NCI-H526 (cell line): ENCODE measurements at places on chromosomes 2 and 18.

DNA sequence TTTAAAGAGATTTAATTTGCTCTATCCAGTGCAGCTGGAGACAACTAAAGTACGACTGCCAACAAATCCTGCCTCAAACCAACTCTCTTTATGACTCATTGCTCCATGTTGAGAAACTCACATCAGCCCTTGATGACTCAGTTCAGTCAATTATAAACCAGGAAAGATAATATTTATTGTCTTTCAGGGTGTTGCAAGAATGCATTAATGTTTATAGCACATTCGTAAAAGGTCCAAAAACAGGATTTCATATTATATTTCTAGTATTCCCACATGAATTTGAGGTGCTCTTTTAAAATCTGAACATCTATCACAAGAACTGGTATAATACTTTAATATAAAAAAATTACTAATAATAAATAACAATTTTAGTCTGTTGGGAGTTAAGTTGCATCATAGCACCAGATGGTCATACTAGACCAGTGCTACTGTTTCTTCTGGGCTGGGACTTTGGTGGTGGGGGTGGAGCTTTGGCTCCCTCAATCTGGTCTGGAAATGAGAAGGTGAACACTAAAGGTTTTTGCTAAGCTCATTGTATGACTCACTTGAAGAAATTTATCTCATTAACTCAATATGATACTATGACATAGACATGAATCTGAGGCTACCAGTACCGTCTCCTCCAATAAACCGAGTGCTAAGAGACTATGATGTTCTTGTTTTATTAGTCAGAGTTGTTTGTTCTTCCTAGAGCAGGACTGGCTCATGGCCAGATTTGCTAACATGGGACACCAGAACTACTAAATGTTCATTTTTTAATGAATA lies 26.6 kb upstream of the MAP3K20 start:
- DNase-seq = no peak

DNA sequence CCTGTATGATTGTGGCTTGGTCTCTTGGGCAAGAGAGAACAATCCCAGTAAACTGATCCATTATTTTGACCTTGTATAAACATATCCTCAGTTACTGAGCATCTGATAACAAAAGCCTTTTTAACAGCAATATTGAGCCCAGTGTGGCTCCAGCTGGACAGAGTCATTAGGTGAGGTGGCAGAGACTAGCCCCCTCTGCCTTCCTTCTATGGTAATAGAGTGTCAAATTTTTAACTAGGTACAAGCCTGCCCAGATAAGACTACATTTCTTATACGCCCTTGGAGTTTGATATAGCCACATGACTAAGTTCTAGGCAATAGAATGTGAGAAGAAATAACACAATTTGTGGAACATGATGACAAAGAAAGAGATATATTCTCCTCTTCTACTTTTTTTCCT lies 56.2 kb downstream of the HNMT start:
- no peak for DNase-seq

- peak; percentile 58 for DNase-seq
Observed at GRCh38 chr2:174688079-174688478, 76.2 kb downstream of the CHRNA1 start.

GRCh38 chr2:86671337-86671981 lies 47.8 kb upstream of the RNF103 start:
- peak; percentile 6 for DNase-seq

DNA sequence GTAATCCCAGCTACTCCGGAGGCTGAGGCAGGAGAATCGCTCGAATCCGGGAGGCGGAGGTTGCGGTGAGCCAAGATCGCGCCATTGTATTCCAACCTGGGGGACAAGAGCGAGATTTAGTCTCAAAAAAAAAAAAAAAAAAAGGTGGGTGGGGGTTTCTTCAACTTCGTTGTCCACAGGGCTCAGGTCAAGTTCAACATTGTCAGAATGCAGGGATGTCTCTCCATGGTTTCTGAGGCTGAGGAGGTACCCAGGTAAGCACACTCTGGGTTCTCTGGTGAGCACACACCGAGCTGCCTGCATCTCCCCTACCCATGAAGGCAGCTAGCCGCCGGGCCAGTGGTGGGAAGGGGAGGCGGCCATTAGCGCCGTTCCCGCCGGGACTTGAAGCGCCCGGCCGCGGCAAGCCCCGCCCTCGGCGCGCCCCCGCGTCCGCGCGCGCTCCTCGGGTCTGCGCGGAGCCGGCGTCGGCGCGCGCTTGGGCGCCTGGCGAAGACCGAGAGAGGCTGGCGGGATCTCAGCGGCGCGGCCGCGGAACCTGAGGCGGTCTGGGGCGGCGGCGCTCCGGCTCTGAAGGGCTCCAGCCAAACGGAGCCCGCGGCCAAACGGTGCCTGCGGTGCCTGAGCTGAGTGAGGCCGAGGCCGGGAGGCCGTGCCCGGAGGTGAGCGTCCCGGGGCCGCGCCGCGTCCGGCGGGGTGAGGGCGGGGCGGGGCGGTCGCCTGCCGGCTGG lies at the start of gene UBXN2A:
Gene UBXN2A, plus strand, starts transcription at position 477 of the 731 bp plus-strand sequence. CDS start 17,852 bp downstream, outside the sequence.
- peak; percentile 56 for DNase-seq

GRCh38 chr2:128469875-128470274 lies 151.2 kb upstream of the HS6ST1 start:
- DNase-seq = no peak

- no peak for DNase-seq
Observed at GRCh38 chr2:12430407-12431133, 286.2 kb upstream of the TRIB2 start.

- DNase-seq = no peak
Observed at GRCh38 chr2:45882707-45883602, 231.5 kb downstream of the PRKCE start.

DNA sequence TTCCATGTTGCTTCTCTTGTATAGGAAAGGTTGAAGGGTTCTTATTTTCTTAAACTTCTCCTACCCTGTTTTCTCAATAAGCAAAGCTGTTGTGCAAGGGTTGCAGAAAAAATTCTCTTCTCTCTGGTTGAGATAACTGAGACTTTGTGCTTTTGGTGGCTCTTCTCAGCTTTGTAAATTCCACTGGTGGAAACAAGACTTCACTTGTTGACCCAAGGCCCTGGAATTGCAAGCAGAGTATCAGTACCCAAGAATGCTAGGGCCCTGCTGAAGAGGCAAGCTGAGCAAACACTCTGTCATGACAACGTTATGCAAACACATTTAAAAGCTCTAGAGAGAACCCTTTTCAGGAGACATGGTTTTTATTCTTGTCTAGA lies 294.7 kb upstream of the EPAS1 start:
- peak; percentile 14 for DNase-seq

DNA sequence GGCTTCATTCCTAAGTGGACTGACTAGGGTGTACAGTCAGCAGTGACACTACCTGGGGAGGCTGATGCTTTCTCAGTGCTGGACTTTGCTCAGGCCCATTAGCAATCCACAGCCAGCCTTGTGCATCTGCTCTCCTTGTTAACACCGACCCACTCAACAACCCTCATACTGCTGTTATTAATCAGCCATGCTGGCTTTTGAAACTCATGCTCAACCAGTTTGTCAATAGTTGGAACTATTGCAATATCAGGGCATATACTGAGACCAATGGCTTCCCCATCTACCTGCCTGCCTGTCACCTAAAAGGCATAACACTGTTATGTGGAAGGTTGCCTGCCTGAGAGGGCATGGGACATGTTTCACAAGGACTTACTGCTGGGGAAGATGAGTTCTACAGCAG lies 39.4 kb downstream of the GAD1 start:
- no peak for DNase-seq

- peak; percentile 24 for DNase-seq
Observed at GRCh38 chr18:72700961-72701710, 157.0 kb upstream of the CBLN2 start.

DNA sequence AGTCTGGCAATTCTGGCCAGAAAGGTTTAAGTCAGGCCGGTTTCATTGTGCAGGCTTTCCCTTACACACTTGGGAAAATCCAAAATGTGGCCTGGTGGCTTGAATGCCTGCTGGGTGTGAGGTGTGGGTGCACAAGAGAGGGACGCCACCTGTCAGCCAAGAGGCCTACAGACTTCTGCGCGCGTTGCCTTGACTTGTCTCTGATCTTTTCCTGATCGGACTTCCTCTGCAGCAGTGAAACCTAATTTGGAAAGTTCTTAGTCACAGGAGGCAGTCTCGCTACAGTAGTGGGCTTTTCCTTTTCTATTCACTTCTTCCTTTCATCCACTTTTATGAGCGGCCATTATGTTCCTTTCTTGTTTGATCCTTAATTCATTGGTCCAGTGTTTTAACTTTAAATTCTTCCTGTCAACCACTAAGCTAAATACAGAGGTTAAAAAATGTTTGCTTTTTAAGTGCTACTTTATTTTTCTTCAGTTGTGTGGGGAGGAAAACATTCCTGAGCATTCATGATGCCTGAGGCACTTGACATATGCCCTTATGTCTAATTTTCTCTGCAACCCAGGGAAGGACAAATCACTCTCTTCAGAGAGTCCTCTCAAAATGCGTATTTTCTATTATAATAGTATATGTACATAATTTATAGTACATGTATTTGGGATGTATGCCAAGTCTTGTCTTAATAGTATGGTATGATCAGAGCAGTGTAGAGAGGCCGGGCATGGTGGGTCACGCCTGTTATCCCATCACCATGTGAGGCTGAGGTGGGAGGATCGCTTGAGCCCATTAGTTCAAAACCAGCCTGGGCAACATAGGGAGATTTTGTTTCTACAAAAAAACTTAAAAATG lies 128.9 kb downstream of the WDSUB1 start:
- no peak for DNase-seq

DNA sequence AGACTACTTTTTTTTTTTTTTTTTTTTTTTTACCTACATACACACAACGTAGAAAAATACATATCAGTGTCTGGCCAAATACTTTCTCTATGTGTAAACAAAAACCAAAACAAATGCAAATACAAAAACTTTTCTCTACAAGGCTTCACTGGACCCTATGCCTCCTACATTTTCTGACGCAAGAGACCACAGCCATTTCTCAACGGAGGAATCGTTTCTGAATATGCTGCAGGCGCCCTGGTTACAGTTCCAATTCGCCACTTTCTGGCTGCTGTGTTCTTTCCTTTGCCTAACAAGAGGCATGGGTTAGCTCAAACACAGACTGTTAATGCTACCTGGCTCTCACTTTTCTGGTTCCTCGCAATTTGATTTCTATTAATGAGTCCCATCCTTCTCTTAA lies 96.4 kb downstream of the EPB41L3 start:
- no peak for DNase-seq

- DNase-seq = peak; percentile 81
Observed at GRCh38 chr2:217943446-217944321, 59.1 kb downstream of the TNS1 start.

GRCh38 chr2:60105906-60106305 lies 447.5 kb downstream of the BCL11A start:
- DNase-seq = no peak

GRCh38 chr2:137380610-137381009 lies 583.7 kb upstream of the HNMT start:
- DNase-seq = no peak

GRCh38 chr18:76658627-76659026 lies 163.6 kb upstream of the ZNF516 start:
- DNase-seq = no peak

DNA sequence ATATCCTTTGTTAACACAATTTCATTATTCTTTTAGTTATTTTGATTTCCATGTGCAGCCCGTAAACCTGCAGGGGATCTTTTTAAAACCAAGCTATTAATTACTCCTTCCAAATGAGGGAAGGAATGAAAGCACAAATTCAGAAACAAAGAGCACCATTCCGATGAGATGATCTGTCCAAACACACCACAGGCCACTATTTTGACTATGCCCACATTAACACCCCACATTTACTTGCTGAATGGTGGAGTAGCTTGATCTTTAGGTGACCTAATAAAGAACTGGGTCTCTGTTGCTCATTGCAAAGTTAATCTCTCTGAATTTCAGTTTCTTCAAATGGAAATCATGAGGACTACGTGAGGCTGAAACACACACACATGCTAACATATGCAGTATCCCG lies 218.0 kb downstream of the IRS1 start:
- DNase-seq = no peak

DNA sequence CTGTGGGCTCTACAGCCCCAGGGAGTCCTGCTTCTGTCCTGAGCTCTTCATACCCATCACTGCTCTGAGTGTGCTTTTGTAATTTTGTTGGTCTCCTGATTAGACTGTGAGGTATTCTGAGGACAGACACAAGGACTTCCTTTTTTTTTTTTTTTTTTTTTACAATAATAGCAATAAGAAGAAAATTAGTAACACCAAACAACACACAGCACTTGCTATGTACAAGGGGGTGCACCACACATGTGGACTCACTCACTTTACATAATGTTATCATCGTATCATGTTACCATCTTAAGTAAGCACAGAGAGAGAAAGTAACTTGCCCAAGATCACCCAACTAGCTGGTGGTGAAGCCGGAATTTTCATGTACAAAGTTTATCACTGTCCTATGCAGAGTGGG lies 34.6 kb downstream of the MBP start:
- no peak for DNase-seq

- no peak for DNase-seq
Observed at GRCh38 chr2:175449616-175450015, 268.1 kb upstream of the ATP5MC3 start.

DNA sequence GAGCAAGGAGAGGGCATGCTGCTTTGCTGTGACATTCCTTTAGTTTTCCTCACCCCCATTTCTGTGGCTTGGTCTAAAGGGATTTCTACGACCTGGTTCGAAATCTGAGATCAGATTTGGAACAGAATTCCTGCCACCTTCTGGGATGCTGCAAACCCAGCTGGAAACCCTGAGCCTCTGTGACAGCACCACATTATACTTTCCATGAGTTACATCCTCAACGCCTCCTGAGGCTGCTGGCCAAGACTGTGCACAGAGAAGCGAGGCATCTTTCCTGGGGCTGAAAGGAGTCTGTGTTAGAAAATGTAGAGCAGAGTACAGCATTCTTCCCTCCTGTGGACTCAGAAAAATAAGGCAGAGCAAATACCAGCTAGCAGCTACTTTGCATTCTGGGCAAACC lies 138.1 kb upstream of the CHAC2 start:
- peak; percentile 71 for DNase-seq

- no peak for DNase-seq
Observed at GRCh38 chr2:208929139-208929864, 494.5 kb upstream of the MAP2 start.

DNA sequence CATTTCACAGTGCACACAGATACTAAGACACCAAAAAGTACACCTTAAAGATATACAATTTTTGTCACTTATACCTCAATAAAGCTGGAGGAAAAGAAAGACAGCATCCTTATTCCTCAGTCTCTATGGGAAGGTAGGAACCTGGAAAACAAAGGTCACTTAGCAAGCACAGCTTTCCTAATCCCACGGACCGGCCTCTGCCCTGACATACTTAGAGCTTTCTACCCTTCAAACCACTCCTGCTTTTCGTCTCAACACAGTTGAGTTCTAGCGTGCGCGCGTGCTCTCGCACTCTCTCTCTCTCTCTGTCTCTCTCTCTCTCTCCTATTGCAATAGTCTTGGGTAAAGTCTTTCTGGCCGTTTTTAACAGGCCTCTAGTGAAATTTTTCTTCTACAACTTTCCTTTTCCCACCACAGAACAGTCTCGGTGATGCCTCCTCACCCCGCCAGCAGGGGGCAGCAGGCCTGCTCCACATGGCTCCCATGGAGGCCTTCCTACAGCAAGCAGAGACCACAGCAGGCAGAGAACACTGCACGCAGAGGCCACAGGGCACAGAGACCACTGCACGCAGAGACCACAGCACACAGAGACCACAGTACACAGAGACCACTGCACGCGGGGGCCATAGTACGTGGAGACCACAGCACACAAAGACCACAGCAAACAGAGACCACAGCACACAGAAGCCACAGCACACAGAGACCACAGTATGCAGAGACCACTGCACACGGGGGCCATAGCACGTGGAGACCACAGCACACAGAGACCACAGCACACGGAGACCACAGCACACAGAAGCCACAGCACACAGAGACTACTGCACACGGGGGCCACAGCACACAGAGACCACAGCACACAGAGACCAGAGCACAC lies 106.9 kb downstream of the FBXO15 start:
- DNase-seq = no peak

GRCh38 chr2:239597216-239597615 lies 196.4 kb upstream of the HDAC4 start:
- DNase-seq = no peak
